EH (cell line): ENCODE measurements at places on chromosomes 5 and 9.

- DNase-seq = no peak
Measured at GRCh38 chr9:89789922-89790510, 185.2 kb downstream of the GADD45G start.

GRCh38 chr9:111481885-111482636, 2.1 kb downstream of the ECPAS start:
- DNase-seq = peak; percentile 77

- no peak for DNase-seq
Measured at GRCh38 chr5:169649486-169649885, 12.4 kb downstream of the DOCK2 start.

DNA sequence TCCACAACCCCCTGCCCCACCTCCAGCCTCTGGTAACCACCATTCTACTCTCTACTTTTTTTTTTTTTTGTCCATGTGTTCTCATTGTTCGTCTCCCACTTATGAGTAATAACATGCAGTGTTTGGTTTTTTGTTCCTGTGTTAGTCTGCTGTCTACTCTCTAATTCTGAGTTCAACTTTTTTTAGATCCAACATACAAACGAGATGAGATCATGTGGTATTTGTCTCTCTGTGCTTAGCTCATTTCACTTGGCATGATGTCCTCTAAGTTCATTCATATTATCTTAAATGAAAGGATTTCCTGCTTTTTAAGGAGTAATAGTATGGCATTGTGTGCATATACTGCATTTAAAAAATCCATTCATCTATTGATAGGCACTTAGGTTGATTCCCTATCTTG, 130.9 kb downstream of the NMUR2 start:
- peak; percentile 10 for DNase-seq

DNA sequence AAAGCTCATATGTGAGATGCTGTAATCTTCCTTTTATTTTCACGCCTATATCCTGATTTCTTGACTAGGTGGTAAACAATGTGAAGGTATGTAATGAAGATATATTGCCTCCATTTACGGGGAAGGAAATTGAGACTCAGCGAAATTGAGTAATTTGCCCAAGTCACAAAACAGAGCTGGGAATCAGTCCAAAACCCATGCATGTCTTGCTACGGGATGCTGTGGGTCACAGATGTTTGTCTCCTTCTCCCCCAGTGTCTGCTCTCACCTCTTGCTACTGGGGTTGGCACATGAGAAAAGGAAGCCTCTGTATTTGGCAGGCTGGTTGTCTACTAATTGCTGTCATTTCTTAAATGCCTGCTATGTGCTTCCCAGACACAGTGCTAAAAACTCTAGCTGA, 53.7 kb upstream of the TEX48 start:
- peak; percentile 50 for DNase-seq

GRCh38 chr5:53333160-53333559, 147.3 kb upstream of the FST start:
- peak; percentile 93 for DNase-seq

GRCh38 chr9:17875886-17876285, 297.0 kb downstream of the SH3GL2 start:
- DNase-seq = no peak

GRCh38 chr5:96919754-96920197, 16.1 kb upstream of the LNPEP start:
- no peak for DNase-seq

- no peak for DNase-seq
Measured at GRCh38 chr5:932628-933250, 40.1 kb downstream of the TRIP13 start.

DNA sequence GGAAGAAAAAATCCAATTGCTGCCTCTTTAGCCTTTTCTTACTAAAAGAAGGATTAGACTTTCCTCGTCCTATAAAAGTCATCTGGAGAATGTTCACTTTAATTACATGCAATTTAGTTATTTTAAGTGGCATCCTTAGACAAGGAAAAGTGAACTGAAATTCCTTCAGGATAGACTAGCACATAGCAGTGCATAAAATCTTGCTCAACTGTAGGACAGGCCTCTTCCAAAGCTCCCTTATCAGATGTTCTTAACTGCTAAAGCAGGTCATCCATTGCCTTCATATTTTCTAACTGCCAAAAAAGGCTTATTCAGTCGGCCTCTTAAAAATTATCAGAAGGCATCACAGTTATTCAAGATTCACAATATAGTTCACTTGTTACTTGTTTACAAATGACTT, 396.5 kb downstream of the DMRT2 start:
- DNase-seq = no peak

DNA sequence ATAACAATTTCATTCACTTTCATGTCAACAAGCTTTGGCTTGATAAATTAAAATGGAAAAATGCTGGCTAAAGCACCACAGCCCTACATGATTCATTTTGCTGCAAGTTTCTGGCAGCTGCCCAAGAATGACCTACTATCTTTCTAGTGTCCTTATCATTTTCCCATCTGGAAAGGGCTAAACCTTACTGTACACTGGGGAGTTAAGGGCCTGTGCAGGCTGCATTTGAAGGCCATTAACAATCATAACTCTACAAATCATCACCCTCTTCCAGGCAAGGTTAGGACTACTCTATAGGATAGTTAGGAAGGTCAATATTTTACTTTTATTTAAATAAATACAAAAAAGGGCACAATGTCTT, 579.7 kb upstream of the ZNF608 start:
- DNase-seq = peak; percentile 85

- DNase-seq = peak; percentile 81
Measured at GRCh38 chr9:96417051-96417586, 1.1 kb downstream of the ZNF367 start.

- peak; percentile 68 for DNase-seq
Measured at GRCh38 chr5:138849439-138849838, 25.7 kb downstream of the LRRTM2 start.

- no peak for DNase-seq
Measured at GRCh38 chr9:76399856-76400255, 5.6 kb upstream of the RFK start.

DNA sequence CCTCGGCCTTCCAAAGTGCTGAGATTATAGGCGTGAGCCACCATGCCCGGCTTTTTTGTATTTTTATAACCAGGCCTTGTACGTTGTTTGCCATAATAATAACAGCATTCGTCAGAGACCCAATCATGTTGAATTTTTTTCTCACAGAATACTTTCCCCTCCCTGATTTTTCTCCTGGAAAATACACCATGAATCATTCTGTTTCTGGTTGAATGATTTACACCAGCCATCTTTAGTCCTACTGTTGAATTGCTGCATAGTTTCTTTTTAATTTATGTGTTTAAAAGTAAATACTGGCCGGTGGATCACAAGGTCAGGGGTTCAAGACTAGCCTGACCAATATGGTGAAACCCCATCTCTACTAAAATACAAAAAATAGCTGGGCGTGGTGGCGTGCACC, 3.5 kb downstream of the CNOT8 start:
- no peak for DNase-seq

GRCh38 chr5:61304590-61305381, 27.3 kb upstream of the ZSWIM6 start:
- DNase-seq = peak; percentile 77
